B cell (primary cell): ENCODE measurements at places on chromosomes 12 and 14.

DNA sequence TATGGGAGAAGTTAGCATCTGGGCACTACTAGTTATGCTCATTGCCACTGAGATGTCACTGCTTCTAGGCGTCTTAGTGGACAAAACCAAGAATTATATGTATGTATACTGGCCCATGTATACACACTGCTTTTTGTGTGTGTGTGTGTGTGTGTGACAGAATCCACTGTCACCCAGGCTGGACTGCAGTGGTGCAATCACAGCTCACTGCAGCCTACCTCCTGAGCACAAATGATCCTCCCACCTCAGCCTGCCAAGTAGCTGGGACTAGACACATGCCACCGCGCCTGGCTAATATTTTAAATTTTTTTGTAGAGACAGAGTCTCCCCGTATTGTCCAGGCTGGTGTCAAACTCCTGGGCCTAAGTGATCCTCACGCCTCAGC, 25.2 kb downstream of the LIMA1 start:
- no peak for DNase-seq

DNA sequence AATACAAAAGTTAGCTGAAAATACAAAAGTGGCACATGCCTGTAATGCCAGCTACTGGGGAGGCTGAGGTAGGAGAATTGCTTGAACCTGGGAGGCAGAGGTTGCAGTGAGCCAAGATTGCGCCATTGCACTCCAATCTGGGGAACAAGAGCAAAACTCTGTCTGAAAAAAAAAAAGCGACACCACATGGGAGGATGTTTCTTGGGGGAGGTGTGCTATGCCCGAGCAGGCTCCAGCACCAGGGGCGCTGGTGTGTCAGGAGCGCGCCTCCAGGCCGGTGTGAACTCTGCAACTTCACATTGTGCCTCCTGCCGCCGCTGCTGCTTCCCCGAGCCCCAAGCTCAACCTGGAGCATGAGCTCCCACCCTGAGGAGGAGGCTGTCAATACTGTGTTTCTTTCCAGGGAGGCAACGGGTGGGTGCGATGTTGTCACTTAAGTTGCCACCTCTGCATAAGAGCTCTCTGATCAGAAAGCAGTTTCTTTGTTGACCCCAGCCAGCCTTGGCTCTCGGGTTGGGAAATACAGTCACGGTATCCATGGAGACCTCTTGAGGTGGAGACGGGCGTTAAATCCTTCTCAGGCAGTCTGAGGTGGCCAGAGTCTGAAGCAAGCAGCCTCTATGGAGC, 18.9 kb downstream of the DEGS2 start:
- DNase-seq: no peak

GRCh38 chr12:11861864-11862600, 208.7 kb upstream of the BCL2L14 start:
- no peak for DNase-seq

DNA sequence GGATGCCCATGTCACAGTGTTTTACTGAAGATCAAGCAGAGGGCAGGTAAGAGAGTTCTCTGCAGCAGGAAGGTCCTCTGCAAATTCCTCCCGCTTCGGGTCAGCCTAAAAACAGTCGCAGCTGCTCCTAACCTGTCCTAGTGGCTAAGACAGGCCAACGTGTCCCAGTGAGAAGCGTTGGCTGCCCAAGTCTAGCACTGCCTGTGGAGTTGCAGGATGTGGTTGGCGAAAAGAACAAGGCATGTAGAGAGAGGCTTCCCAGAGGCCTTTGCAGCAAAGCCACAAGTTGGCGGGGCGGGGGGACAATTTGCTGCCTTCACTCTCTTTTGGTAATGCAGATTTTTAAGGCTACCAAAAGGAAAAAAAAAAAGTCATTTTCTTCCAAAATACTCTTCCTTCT, 340.1 kb downstream of the BCL11B start:
- no peak for DNase-seq

DNA sequence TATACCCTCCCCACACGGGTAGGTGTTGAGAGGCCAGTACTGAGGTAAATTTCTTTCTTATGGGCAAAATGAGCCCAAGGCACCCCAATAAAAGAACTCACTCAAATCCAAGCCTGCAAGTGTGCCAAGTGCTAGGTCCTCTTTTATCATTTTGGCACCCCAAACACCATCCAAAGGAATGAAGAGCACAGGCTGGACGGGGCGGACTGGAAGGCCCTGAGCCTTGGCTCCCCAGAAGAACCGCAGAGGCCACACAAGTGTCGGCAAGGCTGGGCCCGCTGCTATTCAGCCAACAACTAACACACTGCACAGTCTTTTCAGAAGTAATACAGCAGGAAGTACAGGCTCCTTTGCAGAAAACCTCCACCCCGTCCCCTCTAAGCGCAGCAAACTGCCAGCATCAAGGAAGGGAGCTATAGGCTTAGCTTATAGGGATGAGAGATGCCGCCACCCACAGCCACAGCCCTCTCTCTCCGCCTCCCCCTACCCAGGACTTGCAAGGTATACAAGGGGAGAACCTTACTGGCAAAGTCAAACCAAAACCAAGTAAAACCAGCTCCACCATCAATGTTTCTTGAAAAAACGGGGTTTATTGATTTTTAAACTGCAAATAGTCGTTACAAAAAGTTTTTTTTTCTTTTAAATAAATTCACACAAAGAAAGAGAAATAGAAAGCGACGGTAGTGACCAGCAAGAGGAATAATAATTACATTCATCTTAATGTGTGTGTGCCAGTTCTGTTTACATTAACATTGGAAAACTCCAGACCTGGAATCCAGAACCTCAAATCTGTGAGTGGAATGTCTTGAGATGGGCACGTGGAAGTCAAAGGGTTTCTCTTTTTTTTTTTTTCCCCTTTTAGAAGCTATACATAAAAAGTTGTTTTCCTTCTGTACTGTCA, 5.5 kb downstream of the ZFP36L1 start:
- no peak for DNase-seq

DNA sequence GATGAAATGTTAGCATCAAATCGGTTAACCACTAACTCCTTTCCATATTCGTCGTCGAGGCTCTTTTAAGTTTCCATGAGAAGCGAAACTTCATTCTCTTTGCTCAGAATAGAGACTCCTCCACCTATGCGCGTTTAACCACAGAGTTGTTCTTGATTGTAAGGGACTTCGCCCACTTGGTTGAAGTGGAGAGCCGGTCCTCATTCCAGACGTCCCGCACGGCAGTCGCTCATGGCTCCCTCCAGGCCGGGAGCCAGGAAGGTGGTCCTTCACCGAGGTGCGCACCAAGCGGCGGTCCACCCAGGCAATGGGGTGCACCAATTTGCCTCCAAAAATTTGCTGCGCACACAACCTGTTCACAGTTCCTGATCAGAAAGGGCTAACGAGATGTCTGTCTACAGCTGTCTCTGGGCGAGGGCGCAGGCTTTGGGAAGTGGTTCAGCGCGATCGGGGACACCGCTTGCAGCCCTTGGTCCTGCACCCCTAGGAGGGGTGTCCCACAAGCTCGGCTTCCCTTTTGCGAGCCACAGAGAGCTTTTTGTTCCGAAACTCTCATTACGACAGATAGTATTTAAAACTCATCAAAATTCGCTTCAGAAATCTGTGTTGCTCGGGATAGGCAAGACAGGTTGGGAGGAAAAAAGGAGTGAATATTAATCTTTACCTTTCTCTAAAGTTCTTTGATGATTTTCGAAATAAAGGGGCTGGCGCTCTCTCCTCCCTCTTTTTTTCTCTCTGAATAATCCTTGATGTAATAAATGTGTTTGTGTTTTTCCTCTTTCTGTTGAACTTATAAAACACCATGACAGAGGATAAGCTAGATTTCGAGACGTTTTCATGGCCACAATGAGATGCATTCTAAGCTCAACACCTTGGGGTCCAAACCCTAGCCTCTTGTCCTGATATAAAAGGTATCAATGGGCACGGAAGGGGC, 6.4 kb upstream of the ALX1 start:
- peak; percentile 2 for DNase-seq

GRCh38 chr14:68297876-68298468, 478.4 kb downstream of the RAD51B start:
- peak; percentile 5 for DNase-seq

GRCh38 chr12:13537623-13538022, 341.1 kb downstream of the EMP1 start:
- peak; percentile 55 for DNase-seq

DNA sequence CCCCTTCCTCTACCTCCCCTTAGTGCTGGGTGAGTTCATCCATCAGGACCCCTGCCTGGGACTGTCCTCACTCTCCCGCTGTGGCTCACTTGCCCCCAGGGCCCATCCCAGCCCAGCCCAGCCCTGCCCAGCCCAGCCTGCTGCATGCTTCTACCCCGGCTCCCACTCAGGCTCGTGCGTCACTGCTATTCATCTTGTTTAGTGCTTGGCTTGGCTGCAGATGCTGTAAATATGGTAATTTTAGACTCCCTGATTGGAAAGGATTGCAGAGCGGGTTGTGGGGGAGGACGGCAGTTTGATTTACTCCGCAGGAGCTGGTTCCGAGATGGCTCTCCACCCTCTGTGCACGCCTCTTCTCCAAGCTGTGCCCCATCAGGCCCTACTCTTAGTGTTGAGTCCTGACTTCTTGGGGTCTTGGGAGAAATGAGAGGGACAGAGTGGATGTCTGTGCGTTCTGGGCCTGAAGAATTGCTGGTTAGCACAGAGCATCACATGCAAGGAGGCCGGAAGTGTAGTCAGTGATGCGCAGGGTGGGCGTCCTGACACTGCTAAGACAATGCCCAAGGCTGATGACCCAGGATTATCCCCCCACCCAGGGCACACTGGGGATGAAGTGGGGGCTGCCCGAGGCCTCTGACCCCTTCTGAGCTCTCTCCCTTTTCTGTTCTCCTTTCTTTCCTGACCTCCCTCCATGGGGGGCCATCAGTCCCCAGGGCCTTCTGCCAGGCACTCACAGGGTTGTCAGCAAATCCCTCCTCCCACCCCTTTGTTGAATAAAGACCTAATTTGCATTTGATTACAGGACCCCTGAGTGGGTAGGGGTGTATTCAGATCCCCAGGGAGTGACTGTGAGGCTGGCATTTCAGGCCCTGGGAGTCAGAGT, 244.4 kb downstream of the ZFP36L1 start:
- DNase-seq: no peak

DNA sequence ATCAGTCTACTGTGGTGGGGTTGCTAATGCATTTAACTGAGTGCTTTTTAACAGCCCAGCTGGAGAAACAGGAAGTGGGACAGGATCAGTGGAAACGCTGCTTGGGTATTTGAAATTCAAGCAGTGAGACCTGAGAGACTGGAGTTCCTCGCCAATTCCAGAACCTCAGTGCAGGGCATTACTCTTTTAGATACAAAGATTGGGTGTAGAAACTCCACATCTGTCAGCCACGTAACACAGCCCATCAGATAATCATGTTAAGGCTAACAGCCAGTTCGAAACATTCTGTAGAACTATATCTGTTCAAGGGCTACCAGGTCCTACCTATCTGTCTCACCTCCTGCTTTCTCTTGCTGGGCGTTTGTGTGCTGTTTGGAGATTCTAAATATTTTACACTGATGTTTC, 45.5 kb downstream of the RAD52 start:
- no peak for DNase-seq

DNA sequence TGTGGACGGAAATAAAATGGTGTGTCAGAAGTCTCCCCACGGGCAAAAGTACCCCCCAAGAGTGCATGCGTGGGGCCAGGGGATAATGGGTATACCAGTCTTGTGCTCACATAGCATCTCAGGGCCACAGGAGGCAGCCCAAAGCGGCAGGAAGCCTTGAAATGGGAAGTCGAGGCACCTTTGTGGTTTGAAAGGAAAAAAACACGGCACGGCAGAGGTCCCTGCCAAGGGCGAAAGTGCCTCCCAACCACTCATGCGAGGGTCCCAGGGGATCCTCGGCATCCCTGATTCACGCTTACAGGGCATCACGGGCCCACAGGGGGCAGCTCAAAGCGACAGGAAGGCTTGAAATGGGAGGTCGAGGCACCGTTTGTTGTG, 583.2 kb downstream of the ALG10 start:
- DNase-seq: no peak

DNA sequence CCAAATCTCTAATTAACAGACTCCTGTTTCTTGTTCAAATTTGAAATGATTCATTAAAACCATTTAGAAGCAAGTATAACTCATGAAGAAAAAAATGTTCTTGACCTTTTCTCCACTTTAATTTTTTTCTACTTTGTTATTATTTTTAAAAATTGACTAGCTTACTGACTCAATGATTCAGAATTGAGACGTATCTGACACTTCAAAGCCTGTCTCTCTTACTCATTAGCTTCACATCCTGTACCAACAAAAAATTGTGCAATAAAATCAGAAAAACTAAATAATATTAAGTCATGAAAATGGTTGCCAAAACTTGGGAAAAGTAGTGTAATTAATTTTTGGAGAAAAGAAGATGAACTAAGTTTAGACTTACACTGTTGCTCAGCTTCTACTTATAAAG, 331.2 kb downstream of the SLC16A7 start:
- no peak for DNase-seq

DNA sequence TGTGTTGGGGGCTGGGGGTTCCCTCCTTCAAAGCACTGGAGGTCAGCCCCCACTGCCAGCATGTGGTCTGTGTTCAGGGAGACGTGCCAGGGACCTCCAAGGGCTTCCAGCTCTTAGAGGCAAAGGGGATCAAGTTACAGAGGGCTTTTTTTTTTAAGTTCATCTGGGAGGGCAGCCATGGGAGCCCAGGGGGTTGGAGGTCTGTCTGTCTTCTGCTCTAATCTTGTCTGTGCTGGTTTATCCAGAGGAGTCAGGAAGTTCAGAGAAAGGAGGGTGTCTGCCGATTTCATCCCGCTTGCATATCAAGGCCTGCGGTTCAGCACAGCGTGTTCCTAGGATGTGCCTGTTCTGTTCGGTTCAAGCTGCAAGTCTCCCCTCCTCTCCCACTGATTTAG, 72.2 kb downstream of the TMEM132C start:
- DNase-seq: no peak

GRCh38 chr12:88931598-88931997, 351.3 kb upstream of the KITLG start:
- DNase-seq: no peak

DNA sequence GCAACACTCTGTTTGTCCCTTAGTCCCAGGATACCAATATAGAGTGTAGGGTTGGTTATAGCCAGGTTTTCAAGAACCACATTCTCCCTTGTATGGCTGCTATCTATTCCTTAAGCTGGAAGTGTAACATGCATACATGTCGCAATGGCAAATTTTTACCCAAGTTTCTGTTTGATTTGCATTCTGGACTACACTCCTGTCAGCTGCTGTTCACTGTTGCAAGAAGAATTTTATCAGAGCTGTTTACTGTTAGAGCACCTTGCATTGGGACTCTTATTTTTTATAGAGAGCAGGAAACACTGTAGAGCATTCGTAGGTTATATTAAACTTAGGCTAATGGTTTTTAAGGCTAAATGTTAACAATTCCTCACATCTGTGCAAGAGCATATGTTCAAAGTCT, 376.0 kb upstream of the LRFN5 start:
- DNase-seq: no peak

DNA sequence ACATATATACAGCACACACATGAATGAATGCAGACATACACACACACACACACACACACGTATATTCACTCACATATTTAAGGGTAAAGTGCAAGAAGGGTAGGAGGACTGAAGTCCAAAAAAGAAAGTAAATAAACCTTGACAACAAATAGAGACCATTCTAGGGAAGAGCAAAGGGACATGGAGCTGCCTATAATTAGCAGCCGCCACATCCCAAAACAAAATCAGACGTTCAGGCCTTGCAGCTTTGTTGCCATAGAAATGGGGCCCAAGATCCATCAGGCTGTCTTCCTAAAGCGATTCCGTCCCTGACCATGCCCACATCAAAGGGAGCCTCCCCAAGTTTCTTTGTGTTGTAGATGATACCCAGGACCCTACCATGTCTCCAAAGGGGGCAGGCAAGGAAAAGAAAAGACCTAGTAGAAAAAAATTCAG, 703.5 kb upstream of the TBX3 start:
- DNase-seq: no peak
